ENCODE measurements at places on chromosomes 3 and 15.

DNA sequence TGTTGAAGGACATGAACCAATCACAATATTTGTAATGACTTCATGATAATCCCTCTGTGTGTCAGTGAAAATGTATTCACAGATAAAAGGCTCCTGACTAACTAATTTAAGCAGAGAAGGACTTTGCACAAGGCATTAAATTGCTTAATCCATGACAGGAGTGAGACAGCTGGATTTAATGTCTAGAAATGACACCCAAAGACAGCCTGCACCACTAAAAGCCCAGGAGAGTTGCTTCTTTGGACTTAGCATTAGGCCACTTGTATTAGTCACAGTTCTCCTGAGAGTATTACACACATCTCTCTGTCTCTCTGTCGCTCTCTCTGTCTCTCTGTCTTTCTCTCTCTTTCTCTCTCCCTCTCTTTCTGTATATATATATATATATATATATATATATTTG lies 180.4 kb downstream of the GOLGA8K start:
- no peak for DNase-seq

GRCh38 chr15:79209690-79210089 lies 72.8 kb upstream of the ANKRD34C start:
- DNase-seq = no peak

GRCh38 chr3:16798738-16799137 lies 86.0 kb upstream of the PLCL2 start:
- no peak for DNase-seq

GRCh38 chr3:39191111-39191510 lies 1.3 kb downstream of the XIRP1 start:
- DNase-seq = no peak

DNA sequence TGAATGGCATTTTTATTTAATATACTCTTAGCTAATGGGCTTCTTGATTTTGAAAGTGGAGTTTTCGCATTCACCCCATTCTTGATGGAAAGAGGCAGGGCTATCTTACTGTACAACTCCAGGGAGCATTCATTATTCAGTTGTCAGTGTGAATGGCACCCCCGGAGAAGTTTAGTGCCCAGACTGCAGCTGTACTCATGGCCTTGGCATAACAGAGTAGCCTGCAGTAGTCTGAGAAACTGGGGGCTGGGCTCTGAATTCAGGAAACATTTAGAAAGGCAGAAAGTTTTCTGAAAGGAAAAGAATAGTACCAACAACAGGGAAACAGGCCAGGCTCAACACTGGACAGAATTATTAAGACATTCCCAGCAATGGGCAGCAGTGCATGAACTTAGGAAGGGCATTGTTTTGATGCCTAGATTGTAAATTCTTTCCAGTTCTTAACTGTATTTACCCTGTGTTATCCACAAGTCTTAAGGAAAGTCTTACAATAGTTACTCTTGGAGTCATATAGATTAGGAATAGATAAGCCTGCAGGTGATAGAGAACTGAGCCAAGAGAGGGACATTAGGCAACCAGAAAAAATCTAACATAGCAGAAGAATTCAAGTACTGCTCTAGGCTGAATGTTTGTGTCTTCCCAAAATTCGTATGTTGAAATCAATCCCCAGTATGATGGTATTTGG lies 44.4 kb downstream of the TIPARP start:
- DNase-seq = no peak

DNA sequence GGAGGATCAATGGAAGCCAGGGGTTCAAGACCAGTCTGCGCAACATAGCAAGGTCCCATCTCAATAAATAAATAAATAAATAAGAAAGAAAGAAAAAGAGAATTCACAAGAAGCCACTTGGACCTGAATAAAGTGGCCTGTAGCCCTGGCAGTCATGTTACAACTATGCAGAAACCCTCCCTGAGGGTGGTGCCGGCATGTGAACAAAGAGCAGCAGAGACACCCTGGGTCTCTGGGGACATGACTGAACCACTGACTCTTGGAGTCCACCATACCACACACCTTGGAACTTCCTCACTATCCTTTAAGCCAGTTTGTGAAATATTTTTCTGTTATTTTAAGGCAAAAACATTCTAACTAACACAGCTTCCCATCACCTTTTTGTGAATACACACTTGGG lies 93.0 kb downstream of the MEIS2 start:
- DNase-seq = no peak

DNA sequence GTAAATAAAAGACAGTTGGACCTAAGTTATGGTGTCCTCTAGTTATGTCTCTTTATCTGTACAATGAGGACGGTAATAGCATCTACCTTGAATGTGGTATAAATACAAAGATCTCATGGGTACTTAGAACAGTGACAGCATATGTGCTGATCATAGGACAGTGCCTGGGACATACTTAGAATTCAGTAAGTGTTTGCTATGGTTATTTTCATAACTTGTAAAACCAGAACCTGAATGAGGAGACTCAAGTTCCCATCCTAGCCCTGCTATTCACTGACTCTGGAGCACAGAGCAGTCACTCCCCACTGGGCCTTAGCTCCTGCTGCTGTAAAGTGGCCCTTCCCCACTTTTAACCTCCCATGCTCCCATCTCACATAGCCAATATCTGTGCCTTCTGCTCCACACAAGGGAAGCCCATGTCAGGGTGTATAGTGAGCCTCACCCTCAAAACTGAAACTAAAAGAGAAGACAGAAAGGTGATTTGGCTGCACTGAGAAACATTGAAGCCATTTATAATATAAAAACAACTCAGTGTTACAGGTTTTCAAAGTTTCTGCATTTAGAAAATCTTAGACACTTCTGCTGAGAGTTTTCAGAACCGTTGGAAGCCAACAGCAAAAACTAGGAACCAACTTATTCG lies 225.4 kb upstream of the UBE2E2 start:
- no peak for DNase-seq

- DNase-seq = no peak
These were observed 25.8 kb downstream of the CHRM5 start for GRCh38 chr15:33994005-33994615.

DNA sequence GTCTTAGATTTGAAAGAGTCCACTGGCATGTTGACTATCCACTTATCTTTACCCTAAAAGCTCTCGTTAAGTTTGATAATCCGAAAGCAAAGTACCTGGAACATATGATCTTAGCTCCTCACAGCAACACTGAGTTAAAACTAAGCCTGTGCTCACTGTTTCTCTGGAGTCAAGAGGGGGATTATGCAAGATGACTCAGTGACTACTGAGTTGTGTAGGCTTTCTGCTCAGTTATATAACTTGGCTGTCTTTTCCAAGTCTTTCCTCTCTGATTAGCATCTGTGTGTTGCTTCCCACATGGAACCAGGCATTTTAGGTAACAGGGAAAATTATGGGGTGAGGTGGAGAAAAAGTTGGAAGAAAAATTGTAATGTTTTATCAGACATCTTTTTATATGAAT lies 31.2 kb upstream of the MYO5C start:
- DNase-seq = no peak

- DNase-seq = no peak
These were observed 96.1 kb upstream of the ICE2 start for GRCh38 chr15:60574801-60575631.

- no peak for DNase-seq
These were observed 19.4 kb downstream of the IDH3A start for GRCh38 chr15:78168608-78169007.

DNA sequence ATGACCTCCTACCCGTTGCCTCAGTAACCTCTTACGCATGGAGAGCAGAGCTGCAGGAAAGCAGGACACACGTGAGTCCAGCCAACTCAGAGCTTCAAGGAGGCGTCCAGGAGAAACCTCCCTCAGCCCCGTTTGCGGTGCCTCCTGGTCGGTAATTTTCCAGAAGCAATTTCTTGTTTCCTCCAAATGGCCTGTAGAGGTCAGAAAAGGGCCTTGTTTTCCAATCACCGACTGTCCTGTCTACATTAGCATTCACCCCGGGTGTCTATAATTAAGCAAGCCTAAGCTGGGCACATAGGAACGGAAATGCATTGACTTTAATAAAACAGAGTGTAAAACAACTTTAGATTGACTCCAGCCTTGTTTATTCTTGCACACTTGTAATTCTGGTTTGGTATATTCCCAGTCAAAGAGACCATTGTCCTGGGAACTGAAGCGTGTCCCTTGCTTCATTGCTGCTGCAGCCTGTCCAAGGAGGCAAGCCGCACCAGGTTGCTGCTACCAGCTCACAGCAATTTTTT lies 836.2 kb downstream of the AGBL1 start:
- no peak for DNase-seq

DNA sequence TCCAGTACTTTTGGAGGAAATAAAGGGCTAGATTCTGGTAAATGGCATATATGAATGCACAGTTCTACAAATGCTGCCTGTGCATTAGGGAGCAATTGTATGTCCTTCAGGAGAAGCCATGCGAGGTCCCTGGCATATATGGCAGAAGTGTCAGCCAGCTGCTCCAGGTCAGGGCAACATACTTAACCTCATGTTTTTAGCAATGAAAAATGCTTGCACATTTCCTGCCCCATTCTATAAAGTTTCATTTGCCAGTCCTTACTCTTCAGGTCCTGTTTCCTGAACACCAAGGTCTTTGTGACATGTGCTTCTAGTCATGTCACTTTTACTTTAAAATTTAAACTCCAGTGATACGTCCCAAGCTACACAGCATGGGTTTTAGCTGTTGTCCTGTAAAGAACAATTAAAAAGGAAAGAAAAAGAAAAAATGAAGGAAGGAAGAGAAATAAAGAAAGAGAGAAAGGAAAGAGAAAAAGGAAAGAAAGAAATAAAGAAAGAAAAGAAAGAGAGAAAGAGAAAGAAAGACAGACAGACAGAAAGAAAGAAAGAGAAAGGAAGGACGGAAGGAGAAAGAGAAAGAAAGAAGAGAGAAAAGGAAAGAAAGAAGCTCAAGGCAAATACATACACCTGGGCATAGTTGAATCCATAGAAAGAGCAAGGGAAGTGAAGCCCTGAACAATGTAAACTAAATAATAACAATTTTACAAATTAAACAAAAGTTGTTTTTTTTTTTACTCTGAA lies 20.1 kb upstream of the PTX3 start:
- no peak for DNase-seq

DNA sequence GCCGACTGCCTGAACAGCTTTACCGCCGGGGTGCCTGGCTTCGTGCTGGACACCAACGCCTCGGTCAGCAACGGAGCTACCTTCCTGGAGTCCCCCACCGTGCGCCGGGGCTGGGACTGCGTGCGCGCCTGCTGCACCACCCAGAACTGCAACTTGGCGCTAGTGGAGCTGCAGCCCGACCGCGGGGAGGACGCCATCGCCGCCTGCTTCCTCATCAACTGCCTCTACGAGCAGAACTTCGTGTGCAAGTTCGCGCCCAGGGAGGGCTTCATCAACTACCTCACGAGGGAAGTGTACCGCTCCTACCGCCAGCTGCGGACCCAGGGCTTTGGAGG lies 815 bp downstream of the SPINT1 start:
- DNase-seq = no peak

GRCh38 chr3:190092250-190092649 lies 28.4 kb downstream of the P3H2 start:
- DNase-seq = no peak

GRCh38 chr3:126528800-126529541 lies 5.0 kb downstream of the CHST13 start:
- no peak for DNase-seq

- DNase-seq = peak; percentile 39
These were observed 1.9 kb downstream of the RUBCN start for GRCh38 chr3:197734667-197735318.

GRCh38 chr15:40637221-40637745 lies 43.2 kb downstream of the KNL1 start:
- no peak for DNase-seq

GRCh38 chr15:63050731-63051155 lies 8.2 kb downstream of the TPM1 start:
- no peak for DNase-seq

- DNase-seq = no peak
These were observed 205.0 kb downstream of the FEZF2 start for GRCh38 chr3:62168356-62168755.

GRCh38 chr3:127443581-127444375 lies 146.8 kb downstream of the TPRA1 start:
- DNase-seq = no peak

GRCh38 chr3:14472471-14473351 lies 67.4 kb downstream of the GRIP2 start:
- DNase-seq = no peak

DNA sequence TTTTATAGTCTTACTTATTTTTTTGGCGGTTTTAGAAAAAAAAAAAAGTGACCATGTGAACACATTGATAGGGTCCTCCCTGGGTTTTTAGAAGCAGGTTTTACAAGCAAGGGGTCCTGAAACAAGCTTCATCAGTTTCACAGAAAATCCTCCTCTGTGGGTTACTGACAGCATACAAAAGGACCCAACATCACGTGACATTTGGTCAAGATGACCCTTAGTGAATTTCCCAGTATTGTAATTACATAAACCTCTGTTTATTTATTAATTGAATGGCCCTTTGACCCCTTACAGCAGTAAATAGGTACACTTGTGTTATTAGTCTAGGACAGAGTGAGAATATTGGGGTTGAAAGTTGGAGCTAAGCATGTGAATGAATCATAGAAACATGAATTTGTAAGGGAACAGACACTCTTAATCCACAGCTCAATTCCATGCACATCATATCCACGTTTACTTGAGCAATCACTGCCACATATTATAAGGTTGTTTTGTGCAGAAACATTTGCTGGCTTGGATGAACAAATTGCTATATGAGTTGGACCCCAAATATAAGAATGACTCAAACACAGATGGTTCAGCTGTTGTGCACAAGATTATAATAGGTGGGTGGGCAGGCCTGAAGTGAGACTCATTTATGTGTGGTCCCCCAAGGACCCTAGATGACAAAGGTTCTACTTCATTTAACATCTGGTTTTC lies 137.5 kb downstream of the ZNF385D start:
- DNase-seq = no peak

GRCh38 chr15:42719043-42719442 lies 17.9 kb downstream of the CDAN1 start:
- no peak for DNase-seq

DNA sequence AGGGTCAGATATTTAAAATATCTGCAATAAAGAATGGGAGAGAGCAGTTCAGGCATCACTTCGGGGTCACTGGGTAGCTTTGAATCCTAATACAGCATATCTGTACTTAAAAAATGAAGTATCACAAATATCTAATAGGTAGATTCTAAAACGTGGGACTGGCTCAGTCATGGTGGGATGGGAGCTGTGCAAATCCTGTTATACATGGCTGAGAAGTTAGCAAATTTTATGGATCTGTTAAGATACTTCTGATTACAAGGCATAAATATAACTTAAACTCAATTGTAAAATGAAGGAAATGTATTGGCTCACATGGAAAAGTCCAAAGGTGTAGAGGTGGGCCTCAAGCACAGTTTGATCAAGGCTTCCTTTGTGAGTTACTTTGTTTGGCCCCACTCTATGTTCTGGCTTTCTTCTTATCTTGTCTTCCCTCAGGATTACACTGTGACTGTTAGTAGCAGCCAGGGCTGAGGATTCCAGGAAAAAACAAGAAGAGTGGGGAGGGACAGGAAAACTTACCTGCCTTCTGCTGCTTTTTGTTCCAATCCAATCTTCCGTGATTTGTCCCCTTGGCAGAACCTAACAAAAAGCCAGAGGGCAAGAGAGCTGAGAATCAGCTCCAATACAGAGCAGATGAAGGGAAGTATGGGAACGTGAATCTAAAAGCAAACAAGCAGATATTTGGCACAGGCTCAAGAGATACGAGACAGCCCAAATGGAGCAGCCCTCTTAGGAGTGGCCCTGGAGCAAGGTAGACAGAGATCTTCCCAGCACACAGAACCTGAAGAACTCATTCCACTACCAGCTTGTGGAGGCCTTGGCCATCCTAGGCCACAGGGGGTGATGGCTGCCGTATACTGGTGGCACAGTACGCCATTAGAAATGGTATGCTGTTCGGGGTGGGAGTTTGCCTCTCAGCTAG lies 10.9 kb downstream of the PAQR9 start:
- DNase-seq = no peak

GRCh38 chr3:137761563-137762503 lies 2.3 kb upstream of the SOX14 start:
- no peak for DNase-seq
